GM23338 (cell line): ENCODE measurements at places on chromosomes 5 and 9.

GRCh38 chr5:143044265-143044664, 274.1 kb downstream of the ARHGAP26 start:
- DNase-seq = no peak

GRCh38 chr5:65105301-65105700, 336.6 kb downstream of the CWC27 start:
- no peak for DNase-seq

DNA sequence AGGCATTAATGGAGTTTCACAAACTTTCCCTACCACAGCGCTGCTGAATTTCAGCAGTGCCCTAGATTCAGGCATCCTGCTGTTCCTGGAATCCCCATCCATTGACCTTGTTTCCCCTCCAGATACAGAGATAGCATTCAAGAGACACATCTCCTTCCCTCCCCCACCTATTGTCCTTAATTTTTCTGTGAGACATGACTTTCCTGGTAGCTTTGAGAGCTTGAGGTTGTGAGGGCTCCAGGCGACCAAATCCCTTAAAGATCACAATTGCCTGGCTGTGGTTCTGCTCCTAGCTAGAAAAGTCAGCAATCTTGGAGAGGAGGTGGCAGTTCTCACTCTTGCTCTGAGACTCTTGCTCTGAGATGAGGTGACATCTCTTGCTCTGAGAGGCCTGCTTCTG, 48.0 kb downstream of the PRR16 start:
- DNase-seq = peak; percentile 80

DNA sequence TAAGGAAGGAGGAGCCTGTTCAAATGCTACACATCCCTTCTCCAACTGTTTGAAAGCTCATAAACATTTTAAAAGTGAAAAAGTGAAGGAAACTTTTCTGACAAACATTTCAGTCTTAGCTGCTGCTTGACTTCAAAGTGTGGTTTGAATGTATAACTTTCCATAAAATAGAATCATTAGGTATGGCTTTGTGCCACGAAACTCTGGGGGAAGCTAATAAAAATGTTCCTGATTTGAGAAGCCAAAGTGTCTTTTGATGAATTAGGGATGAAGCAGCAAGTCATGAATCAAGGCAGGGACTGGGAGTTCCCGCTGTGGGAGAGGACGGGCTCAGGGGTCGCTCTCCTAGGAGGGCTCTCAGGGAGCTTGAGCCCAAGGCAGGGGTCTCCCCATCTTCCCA, 15.3 kb downstream of the MVB12B start:
- no peak for DNase-seq

DNA sequence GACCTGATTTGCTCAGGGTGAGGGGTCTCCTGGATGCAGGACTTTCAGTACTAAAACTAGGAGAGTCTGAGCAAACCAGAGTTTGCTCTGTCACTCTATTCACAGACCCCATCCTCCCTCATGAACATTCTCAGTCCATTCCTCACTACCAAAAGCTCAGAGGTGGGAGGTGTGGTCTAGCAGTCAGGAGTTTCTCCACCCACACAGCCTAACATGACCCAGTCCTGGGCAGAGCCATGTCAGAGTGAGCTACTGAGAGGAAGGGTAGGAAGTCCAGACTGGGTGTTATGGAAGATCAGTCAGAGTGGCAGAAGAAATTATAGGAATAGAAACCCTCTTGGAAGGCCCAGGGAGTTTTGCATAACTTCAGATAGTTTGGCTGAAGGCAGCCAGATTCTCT, 113.3 kb upstream of the GRAMD2B start:
- no peak for DNase-seq

DNA sequence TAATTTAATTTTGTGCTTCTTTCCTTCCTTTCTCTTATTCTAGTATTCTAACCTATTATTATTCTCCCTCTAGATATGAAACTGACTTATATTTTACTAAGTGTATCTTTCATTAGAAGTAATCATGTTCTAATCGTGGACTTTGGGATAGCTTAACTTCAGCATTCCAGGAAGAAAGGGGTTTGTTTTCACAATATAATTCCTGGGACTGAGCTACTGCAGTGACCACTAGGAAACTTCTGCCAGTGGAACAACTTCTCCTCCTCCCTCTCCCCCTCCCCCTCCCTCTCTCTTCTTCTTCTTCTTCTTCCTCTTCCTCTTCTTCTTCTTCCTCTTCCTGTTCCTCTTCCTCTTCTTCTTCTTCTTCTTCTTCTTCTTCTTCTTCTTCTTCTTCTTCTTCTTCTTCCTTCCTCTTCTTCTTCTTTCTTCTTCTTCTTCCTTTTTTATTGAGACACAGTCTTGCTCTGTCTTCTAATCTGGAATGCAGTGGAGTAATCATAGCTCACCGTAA, 127.9 kb downstream of the NNT start:
- DNase-seq = no peak

DNA sequence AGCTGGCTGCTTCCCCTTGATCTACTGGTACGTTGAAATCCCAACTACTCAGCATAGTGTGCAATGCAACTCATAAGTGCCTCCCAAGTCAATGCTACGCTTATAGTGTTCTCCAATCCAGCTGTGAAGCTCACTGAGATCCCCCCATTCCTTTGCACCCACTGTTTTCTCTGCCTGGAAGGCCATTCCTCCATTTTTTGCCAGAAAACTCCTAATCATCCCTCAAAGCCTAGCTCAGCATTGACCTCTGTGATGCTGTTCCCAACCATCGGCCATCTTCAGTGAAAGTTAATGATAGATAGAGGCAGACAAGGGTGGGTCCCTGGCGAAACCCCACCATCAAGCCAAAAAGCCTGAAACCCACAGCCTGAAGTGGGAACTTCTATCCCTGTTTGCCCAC, 211.0 kb downstream of the ENC1 start:
- no peak for DNase-seq
